Hematopoietic multipotent progenitor cell treated with erythropoietin and hydrocortisone succinate and interleukin-3 and kit ligand, for 15 days (in vitro differentiated cells): ENCODE measurements at places on chromosomes 5 and 9.

- DNase-seq, result no peak
Measured at GRCh38 chr9:114180696-114181606, 25.6 kb downstream of the COL27A1 start.

DNA sequence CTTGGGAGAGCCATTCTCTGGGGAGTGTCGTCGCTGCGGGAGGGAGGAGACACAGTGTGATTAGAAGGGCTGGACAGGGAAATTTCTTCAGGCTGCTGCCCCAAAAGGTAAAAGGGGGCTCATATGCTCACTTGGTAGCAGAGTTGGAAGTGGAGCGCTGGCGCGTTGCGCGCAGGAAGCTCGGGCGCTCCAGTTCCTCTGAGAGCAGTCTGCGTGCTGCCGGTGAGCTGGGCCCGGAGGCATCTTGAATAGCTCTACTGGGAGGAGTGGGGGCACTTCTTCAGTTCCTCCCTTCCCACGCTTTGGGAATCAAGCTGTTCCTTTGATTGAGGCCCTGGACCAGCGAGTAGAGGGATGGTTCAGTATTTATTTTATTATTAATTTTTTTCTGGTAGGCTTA, 2.7 kb downstream of the RXFP3 start:
- DNase-seq, result no peak

- DNase-seq, result no peak
Measured at GRCh38 chr5:15993919-15994318, 185.7 kb downstream of the MARCHF11 start.

DNA sequence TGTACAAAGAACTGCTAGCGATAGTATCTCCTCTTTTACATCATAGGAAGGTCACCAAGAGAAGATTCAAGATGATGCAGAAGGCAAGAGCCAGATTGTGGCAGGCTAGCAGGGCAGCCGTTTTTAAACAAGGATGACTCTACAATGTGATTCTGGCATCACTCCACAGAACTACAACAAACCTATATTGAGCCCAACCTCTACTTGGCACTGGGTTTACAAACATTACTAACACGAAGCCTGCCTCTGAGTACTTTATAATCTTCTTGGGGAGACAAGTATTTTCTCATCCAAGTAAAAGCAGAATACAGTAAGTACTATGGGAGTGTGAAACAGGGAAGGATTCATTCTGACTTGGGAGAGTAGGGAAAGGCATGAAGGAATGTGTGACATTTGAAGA, 448.6 kb downstream of the ZNF608 start:
- no peak for DNase-seq

GRCh38 chr5:10248378-10249260, 1.1 kb downstream of the ATPSCKMT start:
- DNase-seq, result no peak

DNA sequence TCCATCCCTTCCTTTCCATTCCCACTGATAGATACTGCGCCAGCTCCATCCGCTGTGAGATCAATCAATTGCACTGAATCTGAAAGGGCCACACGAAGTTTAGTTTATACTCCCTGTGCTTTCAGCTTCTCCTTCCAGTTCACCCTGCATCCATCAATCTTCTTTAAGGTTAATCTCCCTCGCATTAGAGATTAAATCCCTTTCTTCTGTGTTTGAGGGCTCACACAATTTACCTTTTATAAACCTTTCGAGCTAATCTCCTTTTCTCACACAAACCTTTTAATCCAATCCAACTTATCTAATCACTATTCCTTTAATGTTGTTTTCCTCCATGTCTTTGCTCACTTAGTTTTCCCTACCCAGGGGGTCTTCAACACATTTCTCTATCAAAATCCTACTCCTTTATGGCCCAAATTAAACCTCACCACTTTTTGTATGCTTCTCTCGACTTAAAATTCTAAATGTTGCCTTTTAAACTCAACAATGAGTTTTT, 64.6 kb upstream of the HAPLN1 start:
- DNase-seq, result no peak

DNA sequence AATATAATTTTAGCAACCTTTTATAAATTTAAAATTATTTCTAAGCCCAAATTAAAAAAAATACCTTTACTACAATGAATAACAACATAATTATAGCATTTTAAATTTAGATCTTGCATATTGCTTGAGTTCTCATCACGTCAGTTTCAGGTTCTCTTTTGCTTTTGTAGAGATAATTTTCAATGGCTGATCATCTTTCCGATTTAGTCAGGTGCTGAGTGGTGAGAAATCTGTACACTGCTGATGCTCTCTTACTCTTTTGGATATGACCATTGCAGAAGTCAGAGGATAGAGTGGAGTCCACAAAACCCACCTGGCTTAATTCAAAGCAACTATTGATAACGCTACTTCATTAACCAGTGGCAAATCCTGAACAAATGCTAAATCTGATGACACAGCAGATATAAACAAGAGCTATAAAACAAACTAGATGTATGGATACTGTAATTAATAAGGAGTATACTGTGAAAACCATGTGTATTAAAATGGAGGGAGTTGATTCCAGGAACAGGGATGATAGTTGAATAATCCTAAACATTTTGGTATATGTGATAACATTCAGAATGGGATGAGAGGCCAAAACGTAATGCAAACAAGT, 394.8 kb downstream of the CSNK1G3 start:
- no peak for DNase-seq

- DNase-seq, result no peak
Measured at GRCh38 chr9:137023583-137023991, 4.5 kb downstream of the ABCA2 start.
